ENCODE measurements at places on chromosomes 1 and 21.

DNA sequence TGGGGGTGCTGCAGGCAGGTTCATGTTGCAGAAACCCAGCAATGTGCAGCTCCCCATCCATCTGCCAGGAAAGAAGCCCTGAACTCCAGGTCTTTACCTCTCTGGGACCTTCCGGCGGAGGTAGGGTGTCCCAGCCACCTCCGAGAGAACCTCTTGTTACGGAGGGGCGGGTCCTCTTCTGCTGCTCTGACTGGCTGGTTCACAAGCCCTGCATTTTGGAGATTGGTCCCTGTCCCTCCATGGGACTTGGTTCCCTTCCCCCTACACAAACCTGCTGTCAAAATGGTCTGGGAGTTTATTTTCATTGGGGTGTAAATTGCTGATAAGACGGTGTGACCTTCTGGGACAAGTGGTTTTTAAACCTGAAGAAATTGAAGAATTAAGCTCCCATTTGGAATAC lies 8.0 kb upstream of the CELSR2 start:
- no peak for DNase-seq

DNA sequence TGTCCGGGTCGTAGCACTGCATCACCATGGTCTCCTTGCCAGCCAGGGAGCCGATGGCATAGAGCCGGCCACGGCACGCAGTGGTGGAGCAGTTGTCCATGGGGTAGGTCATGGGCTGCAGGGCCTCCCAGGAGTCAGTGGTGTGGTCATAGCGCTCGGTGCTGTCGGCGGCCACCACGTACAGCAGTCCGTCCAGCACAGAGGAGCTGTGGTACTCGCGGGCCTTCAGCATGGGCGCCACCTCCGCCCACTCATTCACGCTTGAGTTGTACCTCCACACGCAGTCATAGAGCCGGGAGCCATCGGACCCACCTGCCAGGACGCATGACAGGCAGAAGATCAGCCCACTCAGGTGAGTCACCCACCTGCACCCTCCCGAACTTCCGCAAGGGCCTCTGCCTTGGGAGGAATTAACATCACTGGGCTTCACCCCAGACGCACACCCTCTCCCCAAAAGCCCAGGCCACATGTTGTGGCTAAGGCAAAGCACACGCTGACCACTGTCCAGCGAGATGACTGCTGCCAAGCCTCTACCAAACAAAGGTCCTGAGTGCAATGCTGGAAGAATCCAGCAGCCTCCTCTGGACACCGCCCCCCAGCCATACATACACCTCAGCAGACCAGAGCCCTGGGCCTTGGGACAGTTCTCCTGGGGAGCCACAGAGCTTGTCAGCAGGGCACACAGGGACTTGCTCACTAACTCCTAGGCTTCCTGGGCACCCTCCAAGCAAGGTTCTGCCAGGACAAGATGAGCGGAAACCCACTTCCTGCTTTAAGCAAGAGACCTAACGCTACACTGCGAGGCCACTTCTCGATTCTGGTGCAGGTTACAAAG lies 3.3 kb downstream of the KLHL21 start:
- no peak for DNase-seq

DNA sequence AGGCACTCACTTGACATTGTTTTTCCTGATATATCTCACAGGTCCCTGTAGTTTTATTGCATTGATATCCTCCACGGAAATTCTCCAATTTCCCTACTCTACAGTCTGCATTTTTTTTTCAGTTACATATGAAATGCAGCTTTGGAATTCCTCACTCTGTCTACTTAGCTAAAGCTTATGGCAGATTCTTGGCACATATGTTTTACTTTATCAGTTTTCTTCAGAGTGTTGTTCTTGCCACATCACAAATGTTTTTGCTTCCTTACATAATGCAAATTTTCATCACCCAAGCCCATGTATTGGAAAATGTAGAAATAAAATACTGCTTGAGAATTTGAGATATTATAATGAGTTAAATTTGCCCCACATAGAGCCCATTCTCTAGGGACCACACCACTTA lies 1895.1 kb downstream of the MRPL39 start:
- DNase-seq: no peak

- no peak for DNase-seq
These were observed 701.2 kb upstream of the PTBP2 start for GRCh38 chr1:96020378-96020777.

DNA sequence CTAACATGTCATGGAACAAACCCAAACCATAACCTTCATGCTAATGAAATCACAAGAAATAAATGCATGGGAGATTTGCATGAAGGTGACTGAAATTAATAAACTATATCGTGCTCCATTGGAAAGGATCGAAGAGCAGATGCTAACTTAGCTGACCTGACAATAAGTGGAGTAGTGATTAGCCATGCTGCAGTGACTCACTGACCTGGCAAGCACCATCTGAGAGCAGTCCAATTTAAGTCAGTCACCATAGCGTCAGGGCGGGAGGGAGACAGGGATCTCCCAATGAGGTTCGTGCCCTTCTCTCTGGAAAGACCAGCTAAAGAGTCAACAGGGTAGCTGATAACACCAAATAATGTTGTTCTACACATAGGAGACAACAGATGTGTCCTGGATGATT lies 21.5 kb downstream of the OLIG2 start:
- no peak for DNase-seq

DNA sequence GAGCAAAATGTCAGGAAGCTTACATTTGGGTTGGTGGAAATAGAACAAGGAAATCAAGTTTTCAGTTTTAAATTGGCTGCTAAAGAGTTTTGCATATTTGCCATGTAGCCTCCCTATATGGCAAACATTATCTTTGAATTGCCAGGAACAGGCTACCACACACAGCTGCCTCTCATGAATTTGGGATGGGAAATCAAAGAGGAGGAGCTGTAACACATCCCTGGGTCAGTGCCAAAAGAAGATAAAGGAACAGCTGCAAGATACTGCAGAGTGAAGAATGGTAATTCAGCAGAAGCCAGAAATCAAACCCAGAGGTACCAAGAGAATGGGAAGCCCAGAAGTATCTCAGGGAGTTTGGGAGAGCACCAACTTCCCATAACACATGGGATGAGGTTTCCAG lies 18.6 kb upstream of the RASAL2 start:
- DNase-seq: no peak

Measured in DMS153 (cell line).